K562 (cell line): ENCODE measurements at places on chromosomes 6 and 20.

DNA sequence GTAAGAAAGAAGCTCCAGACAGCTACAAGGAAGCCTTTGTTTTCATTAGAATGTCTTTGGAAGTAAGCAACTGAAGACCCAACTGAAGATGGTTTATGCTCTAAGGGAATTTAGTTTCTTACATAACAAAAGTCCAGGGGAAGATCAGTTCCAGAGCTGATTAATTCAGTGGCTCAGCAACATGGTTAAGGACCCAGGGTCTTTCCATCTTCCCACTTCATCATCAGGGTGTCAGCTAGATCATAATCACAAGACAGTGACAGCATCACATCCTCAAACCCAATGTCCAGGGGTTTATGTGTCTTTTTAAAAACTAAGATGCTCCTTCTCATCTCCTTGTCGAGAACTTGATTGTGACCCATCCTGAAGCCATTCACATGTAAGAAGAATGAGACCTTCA is 119.7 kb upstream of the PRDM1 start:
- DNase-seq = no peak

GRCh38 chr6:19603721-19604120 is 233.4 kb upstream of the ID4 start:
- no peak for DNase-seq

DNA sequence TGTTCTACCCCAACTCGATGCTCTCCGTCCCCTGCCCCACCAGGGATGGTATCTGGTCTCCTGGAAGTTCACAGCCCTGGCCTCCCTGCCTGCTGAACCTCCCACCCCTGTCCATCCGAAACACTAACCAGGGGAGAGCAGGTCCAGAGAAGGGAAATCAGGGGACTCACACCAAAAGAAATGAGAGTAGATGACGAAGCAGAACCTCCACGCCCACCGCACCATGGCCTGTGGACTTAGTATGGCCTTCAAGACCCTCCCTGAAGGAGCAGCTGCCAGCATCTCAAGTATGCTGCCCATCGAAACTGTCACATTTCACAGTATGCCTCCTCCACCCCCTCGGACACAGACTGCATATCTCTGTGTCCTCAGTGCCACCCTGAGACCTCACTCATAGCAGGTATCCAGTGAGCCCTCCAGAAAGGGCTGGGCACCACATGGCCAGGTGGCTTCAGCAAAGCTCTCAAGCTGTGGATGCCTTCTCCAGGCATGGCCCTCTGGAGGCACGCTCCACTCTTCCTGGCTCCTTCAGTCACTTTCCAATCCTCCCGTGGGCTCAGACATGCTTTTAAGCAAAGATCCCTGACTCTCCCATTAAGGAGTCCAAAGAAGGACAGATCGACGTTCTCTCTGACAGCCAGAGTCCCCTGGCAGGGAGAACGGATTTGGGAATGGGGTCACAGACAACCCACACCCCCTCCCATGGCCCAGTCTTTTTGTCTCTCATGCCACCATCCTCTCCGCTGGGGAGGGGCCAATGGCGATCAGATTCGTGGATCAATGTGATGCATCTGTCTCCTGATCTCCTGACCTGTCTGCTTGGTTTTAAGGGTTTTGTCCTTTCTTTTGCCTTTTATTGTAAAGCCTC is 158.4 kb downstream of the ANKRD60 start:
- no peak for DNase-seq

GRCh38 chr6:17470202-17470937 is 77.0 kb downstream of the CAP2 start:
- no peak for DNase-seq

DNA sequence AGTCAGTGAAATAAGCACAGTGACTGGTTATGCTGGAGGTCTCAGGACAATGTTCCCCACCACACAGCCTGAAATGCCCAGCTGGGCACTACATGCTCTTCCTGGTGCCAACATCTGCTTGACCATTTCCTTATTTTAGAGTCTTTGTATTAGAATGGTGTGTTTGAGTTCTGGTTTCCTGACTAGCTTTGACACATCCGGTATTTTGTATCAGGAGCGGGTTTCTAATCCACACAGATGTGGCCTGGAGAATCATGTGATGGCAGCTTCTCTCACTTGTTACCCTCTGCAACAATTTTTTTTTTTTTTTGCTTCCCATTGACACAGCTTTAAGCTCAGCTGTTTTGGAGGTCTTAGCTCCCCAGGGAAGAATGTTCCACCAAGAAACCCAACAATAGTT is 164.5 kb upstream of the CST7 start:
- DNase-seq = no peak
